KBM-7 (cell line): ENCODE measurements at places on chromosomes 13 and 19.

DNA sequence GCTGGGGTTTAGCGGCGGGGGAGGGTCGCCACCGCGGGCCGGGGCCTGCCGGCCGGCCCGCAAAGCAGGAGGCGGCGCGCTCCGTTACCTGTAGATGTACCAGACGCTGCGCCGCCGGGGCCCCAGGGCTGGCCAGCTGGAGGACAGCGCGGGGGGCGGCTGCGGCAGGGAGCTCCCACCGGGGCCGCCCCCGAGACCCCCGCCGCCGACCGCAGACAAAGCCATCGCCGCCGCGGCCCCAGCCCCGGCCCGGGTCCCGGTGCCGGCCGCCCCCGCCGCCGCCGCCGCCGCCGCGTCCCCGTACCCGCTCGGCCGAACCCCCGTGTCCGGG, 24.8 kb downstream of the SHANK1 start:
- DNase-seq: no peak

- no peak for DNase-seq
These were observed 14.0 kb downstream of the ZNF114 start for GRCh38 chr19:48283908-48284307.

DNA sequence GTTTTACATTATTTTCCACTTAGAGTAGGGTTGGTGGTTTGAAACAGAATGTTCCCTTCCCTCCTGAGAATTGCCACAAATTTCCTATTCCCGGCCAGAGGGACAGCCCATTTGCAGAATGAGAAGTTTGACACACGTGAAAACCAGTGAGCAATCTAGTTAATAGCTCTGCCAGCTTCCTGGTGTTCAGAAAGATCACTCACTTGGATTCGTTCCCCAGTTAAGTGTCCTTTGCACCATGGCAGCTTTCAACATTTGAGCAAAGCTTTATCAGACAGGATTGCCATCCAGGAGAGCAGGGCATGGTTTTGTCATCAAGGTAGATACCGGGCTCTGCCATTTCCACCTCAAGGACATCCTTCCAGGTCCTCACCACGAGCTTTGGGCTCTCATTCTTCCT, 28.2 kb downstream of the RASL11A start:
- no peak for DNase-seq

GRCh38 chr13:47594833-47595232, 406.2 kb downstream of the SUCLA2 start:
- DNase-seq: peak; percentile 40

DNA sequence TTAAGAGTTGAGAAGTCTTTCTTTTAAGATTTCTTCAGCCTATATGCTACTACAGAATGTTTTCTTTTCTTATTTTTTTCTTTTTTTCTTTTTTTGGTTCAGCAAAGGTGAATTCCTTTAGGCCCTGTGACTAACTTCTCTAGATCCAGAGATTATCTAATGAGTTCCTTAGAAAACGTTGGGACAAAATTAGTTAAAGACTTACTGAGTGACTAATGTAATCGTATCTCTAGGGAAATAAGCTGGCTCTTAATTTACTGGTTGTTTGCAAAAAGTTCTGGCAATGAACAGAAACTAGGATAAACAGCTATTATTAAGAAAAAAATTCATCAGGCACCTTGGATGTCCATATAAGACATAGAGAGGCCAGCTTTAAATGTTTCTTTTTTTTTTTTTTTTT, 30.7 kb upstream of the CSNK1A1L start:
- no peak for DNase-seq

DNA sequence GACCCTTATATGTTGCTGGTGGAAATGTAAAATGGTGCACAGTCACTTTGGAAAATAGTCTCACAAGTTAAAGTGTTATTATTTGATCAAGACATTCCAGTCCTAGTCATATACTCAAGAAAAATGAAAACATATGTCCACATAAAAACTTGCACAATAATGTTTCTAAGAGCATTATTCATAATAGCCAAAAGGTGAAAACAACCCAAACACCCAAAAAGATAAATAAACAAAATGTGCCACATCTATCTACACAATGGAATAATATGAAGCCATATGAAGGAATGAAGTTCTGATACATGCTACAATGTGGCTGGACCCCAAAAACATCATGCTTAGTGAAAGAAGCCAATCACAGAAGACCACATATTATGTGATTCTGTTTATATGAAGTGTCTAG, 14.4 kb upstream of the AKAP8 start:
- DNase-seq: no peak

- DNase-seq: no peak
These were observed 698.7 kb downstream of the SLITRK1 start for GRCh38 chr13:83183439-83184149.

- DNase-seq: peak; percentile 48
These were observed 8.6 kb downstream of the C19orf25 start for GRCh38 chr19:1470305-1471009.

- no peak for DNase-seq
These were observed 46.3 kb upstream of the MTIF3 start for GRCh38 chr13:27496536-27497273.

DNA sequence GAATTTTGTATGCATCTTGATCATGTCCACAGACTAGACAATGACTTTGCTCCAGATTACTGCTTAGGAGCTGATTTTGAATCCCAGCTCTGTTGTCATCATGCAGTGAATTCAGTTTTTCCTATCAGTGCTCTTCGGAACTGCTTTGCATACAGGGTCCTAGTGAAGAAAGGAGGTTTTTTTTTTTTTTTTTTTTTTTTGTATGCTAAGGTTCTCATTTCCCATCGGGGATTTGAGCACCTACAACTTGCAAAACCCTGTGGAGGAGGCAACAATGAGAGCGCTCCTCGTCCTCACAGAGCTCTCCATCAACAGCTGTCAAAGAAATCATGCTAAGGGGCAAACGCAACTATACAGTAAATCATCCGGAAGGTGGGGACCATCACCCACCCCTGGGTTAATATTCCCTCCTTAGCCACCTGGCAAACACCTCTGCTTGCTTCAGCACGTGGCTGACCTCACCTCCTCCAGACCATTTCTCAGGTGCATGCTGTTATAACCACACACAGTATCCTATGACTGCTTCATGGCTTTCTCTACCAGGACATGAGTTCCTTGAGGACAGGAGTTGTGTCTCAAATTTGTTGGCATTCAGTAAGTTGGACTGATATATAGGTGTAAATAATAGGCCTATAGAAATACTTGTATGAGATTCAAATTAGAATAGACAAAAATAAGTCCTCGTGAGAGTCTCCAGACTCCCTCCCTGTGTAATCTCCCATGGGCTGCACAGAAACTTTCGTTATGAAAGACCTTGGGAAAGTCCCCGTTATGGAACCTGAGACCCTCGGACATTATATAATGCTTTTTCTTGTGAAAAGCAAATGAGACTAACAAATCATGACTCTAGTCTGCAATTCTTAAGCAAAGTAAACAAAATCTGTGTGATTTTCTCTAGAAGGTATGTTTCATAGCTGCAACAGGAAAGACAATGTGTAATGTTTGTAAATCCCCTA, 113.8 kb downstream of the KATNAL1 start:
- no peak for DNase-seq

DNA sequence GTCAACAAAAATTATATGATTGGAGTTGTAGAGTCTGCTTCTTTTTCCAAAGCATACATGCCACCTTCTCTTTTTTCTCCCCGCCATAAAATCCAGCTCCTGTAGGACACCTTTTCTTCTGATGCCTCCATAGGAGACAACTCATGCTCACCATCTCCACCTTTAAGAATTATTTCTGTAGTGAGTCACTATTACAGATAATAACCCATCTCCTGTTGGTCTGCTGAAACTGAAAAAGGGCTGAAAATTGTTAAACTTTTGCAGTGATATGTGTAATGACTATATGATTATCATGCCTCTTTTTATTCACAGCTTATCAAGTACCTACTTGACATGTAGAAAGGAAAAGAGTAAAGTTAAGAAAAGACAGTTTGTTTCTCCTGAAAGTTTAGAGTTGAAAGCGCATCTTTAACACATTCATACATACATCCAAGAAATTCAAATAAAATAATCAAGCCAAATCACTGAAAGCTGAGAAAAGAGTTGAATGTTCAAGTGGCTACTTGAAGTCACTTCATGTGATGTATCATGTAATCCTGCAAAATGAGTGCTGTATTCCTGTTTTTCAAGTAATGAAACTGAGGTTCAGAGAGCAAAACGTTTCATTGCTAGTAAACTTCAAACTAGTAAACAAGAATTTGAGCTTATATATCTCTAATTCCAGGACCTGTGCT, 35.5 kb upstream of the LPAR6 start:
- DNase-seq: no peak

- DNase-seq: no peak
These were observed 33.9 kb upstream of the ATP11A start for GRCh38 chr13:112655913-112656312.

DNA sequence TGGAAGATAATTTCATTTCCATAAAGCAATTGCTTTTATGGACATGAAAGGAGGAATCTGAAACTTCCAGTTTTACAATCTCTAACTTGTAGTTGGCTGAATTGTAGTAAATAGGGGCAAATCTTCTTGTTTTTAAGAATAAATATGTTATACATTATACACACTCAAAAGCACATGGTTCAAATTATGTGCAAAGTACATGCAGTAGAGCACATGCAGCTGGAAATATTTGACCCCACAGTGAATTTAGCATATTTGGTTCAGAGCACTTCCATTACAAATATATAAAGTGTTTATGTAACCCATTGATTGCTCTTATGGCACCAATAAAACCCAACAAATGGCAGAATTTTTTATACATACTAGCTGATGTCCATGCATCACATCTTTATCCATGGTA, 180.5 kb downstream of the IRS2 start:
- no peak for DNase-seq

DNA sequence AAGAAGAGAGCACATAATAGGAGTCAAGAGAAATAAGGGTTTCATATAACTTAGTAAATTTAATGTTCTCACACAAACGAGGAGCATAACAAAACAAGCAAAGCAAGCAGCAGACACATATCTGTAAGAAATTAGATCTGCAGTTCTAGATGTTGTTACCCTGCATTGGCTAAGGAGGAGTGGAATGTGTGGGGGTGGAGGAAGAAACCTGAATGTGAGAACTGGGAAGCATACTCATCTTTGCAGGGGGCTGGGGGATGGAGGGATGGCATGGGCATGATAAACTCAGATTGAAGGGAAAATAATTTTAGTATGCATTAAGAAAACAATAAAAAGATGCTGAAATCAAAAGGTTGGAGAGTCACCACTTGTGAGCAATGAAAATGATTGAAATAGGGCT, 255.0 kb downstream of the LIG4 start:
- DNase-seq: no peak

DNA sequence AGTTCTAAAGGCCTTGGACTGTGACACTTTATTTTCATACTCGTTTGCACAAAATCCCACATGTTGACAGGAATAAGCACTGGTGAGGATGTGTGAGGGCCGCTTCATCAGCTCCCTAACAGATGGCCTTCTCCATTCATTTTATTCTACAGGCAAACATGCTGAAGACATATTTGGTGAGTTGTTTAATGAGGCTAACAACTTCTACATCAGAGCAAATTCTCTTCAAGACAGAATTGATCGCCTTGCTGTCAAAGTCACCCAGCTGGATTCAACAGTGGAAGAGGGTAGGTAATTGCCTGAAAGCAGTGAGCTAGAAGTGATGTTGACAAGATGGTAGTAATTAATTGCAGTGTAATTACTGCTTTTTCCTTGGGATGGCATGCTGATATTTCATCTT, 95.7 kb downstream of the GPR12 start:
- DNase-seq: no peak

DNA sequence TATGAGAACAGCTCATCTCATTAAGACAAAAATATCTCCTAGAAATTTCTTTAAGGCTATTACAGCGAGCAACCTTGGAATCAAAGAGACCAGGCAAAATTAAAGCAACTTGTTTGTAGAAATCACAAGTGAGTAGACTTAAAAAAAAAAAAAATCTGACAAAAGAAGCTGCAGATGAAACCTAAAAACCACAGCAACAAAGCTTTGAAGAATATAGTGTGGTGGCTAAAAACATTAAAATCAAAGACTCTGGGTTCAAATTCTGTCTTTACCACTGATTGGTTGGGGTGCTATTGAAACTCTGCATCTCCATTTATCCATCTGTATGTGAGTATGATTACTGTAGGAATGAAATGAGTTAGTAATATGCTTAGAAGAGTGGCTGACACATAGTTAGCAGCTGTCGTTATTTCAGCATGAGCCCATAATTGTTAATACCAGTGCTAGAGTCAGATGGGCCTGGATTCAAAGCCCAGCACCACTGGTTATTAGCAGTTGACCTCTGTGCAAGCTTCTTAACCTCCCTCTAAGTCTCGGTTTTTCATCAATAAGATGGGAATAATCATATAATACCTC, 157.6 kb downstream of the FOXO1 start:
- no peak for DNase-seq

DNA sequence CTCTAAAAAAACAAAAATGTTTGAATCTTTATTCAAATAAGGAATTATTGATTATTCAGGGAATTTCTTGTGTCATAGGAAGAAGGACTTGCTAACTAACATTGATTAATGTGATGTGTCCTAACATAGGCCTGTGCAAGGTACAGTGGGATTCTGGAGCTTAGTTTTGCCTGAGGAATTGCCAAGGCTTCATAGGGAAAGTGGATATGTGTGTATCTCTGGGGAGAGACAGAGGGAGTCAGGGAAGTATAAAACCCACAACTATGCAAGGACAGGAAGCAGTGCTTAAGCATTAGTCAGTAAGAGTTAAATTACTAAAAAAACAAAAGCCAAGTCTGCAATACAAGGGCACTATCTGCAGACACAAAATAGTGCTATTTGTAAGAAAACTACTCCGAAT, 59.6 kb downstream of the WDFY2 start:
- peak; percentile 62 for DNase-seq

GRCh38 chr13:92488249-92488852, 738.3 kb upstream of the GPC6 start:
- no peak for DNase-seq
